Stimulated activated CD8-positive, alpha-beta memory T cell treated with anti-CD3 and anti-CD28 coated beads, Interleukin-2, amount 100 ng/mL, for 1 hour (primary cell): ENCODE measurements at places on chromosomes 7 and 10.

DNA sequence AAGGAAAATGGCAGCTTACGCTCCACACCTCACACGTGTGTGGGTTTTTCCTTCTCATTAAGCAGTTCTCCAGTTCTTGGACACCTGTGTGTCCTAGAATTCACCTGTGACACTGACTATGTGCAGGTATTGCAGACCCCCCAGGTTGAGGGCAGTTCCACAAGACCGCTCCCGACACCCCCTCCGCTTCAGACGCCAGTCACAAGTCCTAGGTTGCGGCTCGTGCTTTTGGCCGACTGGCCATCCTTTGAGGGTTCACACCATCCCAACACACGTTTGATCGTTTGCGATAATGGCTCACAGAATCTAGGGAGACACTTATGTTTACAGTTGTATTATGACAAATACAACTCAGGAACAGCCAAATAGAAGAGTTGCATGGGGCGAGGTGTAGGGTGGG, 44.5 kb downstream of the CAMK1D start:
- DNase-seq = no peak

- DNase-seq = no peak
Measured at GRCh38 chr7:151954866-151955820, 1.1 kb upstream of the GALNTL5 start.

DNA sequence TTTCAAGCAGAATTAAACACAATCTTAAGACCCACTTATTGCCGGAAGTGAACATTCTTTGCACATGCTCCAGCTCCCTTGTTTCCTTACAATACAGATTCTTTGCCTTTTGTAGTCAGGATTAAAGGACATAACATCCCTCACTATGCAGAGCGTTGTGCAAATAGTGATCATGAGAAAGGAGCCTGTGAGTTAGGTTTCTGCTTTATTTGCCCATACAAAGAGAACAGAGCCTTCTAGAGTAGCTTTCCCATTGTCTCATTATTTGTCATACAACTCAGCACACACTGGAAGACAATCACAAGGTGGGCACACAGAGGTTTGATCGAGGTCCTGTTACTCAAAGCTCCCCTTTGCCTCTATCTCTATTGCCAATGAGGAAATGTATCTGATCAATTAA, 48.2 kb upstream of the WDR11 start:
- no peak for DNase-seq

- no peak for DNase-seq
Measured at GRCh38 chr7:4799508-4800268, 24.3 kb downstream of the AP5Z1 start.

DNA sequence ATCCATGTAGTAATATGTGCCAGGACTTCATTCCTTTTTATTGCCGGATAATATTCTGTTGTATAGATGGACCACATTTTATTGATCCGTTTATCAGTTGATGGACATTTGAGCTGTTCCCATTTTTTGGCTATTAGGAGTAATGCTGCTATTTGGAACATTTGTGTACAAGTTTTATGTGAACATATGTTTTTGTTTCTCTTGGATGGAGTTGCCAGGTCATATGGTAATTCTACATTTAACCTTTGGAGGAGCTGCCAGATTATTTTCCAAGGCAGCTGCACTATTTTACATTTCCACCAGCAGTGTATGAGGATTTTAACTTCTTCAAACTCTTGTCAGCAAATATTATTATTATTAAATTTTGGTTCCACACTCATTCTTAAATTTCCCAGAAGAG, 59.2 kb downstream of the C10orf90 start:
- no peak for DNase-seq

DNA sequence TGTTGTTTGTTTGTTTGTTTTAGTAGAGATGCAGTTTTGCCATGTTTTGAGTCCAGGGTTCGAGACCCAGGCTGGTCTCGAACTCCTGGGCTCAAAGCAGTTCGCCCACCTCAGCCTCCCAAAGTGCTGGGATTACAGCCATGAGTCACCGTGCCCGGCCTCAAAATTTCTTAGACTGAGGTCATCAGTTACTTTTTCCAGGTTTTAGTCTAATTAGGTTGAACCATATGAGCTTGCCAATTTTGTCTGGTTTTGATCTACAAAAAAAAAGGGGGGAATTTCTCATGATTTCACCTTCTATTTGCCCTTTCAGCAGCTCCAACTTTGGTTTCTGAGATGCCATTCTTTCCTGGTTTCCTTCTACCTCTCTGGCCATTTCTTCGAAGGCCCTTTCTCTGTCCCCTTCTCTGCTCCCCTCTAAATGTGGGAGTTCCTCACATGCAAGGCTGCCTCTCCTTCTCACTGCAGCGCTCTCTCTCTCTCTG, 5.5 kb downstream of the CUEDC2 start:
- no peak for DNase-seq

GRCh38 chr10:17453373-17454091, 863 bp downstream of the ST8SIA6 start:
- DNase-seq = no peak

- no peak for DNase-seq
Measured at GRCh38 chr7:92837000-92837749, 802 bp upstream of the CDK6 start.

GRCh38 chr10:116710076-116710475, 32.3 kb downstream of the HSPA12A start:
- DNase-seq = no peak

GRCh38 chr10:88226071-88226659, 357.0 kb downstream of the RNLS start:
- no peak for DNase-seq

DNA sequence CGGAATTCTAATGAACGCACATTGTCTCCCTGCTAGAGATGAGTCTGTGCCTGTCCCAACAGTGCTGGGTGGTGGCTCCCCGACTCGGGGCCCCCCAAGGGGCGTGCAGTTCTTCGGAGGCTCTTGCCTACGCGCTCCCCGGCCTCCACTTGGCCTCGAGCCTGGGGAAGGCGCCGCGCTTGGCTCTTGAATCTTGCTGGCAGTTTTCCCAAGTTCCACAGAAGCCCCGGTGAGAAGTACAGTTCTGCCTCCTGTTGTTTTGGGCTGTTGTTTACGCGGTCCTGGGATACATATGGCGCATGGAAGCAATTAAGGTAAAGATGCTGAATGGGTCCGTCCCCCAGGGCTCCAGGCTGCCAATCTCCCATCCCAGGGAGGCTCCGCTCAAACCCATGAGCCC, 32.6 kb upstream of the UNCX start:
- no peak for DNase-seq

- DNase-seq = no peak
Measured at GRCh38 chr7:47779341-47779771, 168.9 kb downstream of the PKD1L1 start.

DNA sequence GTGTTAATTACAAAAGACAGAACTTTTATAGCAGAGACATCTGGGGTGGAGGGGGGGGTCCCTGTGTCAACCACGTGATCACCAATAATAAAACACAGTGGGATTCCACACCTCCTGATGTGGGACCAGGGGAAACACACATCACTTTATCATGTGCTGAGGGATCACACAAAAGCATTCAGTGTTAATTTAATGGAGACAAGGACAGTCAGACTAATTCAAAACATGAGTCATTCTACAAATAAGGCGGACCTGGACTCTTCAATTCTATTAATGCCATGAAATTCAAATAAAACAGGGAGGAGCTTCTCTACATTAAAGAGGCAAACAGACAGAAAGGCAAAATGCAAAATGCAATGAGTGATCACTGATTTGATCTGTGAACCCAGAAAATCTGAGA, 67.3 kb upstream of the PFKP start:
- DNase-seq = no peak

GRCh38 chr10:31605861-31606525, 287.0 kb downstream of the ZEB1 start:
- DNase-seq = no peak

DNA sequence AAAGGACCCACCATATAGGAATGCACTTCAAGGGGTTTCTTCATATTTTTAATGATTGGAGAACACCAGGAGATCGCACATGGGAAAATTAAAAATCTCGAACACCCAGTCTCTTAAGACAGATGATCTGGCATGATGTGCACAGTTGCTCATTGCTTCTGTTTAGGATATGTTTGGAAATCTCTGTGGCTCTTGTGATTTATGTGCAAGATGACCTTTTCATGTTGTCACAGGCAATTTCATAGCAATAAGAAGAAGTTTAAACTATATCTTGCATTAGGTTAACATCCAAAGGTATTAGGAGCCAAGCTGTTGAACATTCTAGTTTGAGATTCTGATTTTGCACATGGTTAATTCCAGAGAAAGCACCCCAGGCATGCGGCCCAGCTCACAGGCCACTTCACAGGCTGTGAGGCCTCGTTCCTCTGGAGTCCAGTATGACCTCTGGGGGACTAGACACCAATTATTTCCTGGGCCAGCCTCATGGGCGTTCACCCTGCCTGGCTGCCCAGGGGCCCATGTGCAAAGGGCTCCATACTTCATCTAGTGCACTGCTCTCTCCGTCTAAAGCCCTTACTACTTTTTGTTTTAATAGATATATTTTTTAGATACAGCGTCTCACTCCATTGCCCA, 28.4 kb downstream of the CAMK1D start:
- no peak for DNase-seq

GRCh38 chr10:83723080-83723479, 416.2 kb upstream of the GHITM start:
- DNase-seq = no peak

GRCh38 chr7:91778416-91778815, 102.1 kb downstream of the MTERF1 start:
- no peak for DNase-seq

DNA sequence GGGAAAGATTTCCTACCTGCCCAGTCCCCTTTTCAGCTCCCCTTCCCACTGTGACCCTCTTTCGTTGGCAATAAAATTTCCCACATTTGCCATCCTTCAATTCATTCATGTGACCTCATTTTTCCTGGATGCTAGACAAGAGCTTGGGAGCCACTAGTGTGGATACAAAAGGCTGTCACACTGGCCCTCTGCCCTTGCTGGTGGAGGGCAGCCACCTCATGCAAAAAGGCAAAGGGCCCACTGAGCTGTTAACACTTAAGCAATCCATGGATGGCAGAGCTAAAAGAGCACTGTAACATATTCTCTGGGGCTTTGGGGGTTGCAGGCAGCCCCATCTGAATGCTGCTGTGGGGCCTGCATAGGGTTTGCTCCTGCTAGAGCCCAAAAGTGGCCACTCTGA, 315.1 kb downstream of the NEBL start:
- no peak for DNase-seq

DNA sequence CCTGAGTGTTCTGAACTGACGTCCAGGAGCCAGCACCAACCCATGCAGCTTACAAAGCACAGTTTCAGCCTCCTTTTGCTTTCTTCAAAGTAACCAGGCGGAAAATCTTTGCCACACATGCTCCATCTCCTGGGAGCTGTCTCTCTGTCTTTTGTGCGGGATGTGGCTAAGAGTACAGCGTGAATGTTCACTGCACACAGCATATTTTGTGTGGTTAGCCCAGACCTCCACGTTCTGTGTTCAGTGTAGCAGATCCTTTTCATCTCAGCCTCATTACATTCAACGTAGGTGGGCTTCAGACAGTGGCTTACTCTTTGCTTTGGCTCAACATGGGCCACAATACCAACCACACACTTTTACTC, 200.8 kb downstream of the TNS3 start:
- DNase-seq = no peak

- no peak for DNase-seq
Measured at GRCh38 chr10:650886-651615, 38.4 kb downstream of the DIP2C start.

DNA sequence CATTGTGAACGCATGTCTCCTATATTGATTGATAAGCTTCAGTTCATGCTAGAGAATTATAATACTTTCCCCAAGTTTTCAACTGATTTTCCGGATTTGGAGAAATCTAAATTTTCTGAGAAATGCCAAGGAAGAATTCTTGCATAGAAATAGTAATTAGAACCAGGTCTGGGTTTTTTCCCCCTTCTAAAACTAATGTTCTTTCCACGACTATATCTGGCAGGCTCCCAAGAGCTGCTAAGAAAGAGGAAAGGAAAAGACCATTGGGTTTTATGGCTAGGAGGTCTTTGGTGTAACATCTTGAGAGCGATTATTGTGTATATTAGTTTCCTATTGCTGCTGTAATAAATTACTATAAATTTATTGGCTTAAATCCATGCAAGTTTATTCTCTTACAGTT, 71.8 kb upstream of the CACNB2 start:
- no peak for DNase-seq

- peak; percentile 38 for DNase-seq
Measured at GRCh38 chr10:62817121-62817765, 1.1 kb upstream of the EGR2 start.

DNA sequence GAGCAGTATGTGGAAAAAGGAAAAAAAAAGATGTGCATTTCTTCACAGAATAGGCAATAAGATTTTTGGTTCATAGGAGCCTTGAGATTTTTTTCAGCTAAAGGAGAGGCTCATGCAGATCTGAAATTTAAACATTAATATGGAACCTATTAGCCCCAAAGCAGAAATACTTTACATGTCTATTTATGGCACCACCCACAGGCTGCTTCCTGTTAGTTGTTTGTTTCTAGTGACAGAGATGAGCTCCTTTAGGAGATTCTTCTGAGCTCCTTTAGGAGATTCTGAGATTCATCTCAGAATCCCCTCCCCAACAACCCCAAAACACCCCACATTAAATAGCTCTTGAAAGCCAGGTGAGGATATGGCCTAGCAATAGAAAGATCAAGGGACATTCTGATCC, 27.9 kb upstream of the HPS1 start:
- DNase-seq = no peak

- DNase-seq = no peak
Measured at GRCh38 chr10:6023661-6024333, 38.4 kb downstream of the IL2RA start.

- DNase-seq = no peak
Measured at GRCh38 chr10:87829986-87830729, 12.1 kb upstream of the ATAD1 start.

DNA sequence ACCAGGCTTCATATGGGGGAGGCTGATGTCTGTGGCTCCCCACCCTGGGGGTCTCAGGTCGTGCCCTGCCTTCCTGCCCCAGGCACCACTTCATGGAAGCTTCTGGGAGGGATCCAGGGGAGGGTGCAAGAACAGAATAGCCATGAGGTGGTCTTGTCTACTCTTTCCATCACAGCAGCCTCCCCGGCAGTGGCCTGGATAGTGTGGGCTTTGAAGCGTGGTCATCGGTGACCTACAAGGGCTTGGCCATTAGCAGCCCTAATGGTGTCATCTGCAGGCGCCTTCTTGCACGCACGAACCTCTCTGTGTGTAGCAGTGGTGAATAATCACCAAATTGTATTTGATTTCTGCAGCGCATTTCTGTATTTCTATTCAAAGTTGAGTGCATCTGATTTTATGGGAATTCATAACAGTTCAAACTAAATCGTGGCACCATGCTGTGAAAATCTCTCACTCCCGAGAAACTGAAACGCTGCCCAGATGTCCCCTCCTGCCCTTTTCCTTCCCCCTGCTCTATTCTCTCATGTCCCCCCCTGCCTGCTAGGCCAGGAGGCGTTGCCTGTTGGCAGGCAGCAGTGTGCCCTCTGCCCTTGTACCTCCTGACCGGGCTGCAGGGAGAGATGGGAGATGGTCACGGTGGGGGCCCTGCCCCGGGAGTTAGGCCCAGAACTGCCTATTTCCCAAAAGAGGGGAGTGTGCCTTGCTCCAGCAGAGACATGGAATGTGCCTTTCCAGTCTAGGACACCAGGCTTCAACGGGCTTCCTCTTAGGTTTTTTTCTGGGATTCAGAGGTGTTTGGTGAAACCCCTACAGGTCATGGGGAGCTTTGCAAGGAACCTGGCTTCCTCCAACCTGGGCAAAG, 34.8 kb downstream of the CDH23 start:
- no peak for DNase-seq
